CD4-positive, alpha-beta T cell (primary cell): ENCODE measurements at places on chromosomes 7 and 10. TPM values are rescaled to one million over a fixed set of nuclear protein-coding genes. Genes with fewer than 3 reads are reported as not detected.

Gene SSC4D
- not detected for total RNA-seq

Gene CDNF
- total RNA-seq, result 3.2 TPM

Gene CLCN1
- total RNA-seq, result not detected

Gene HYCC1
- 12.4 TPM for total RNA-seq

Gene PDZD7
- 3.1 TPM for total RNA-seq

Gene ELFN1
- total RNA-seq, result not detected

Gene CARD11
- total RNA-seq, result 122 TPM

Gene ZNF239
- total RNA-seq, result 0.59 TPM

Gene RAMP3
- not detected for total RNA-seq

Gene CPA1
- not detected for total RNA-seq

Gene LRMDA
- not detected for total RNA-seq

Gene CYP2C8
- total RNA-seq, result 0.30 TPM

DNA sequence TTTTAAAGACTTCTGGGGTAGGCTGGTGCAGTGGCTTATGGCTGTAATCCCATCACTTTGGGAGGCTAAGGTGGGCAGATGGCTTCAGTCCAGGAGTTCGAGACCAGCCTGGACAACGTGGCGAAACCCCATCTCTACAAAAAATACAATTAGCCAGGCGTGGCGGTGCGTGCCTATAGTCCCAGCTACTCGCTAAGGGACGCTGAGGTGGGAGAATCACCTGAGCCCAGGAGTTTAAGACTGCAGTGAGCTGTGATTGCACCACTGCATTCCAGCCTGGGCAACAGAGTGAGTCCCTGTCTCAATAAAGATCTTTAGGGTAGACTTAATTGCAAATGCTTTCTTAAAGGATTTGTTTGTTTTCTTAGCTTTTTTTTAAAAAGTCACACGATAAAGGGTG, 29.3 kb downstream of the PTPN12 start:
- no peak for DNase-seq

DNA sequence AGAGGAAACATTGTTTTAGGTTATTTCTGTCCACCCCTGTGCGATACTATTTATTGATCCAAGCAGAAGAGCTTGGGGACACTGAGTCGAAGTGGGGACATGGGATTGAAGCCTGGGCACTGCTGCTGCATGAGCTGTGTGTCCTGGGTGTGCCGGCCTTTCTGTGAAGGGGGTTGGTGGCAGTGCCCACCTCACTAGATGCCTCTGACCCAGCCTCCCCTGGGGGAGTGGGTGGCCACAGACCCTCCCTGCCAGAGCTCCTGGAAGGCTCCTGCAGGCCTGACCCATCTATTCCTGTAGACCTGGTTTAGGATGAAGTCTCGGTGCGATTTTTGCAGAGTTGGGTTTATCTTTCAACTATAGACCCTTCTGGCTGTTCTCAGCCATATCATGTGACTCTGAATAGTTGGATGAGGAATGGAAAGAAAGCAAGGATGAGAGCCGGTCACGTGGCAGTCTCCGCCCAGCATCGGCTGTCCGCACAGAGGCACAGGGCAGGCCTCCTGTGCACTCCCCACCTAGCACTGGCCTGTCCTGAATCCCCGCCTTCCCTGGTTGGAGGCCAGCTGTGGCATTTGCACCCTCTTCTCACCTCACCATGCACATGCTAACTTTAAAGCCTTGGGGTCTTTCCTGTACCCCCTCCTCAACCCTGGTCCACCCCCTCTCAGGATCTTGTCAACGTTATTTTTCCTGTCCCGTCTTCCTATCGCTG, 17.6 kb upstream of the SH2D4B start:
- DNase-seq, result no peak

DNA sequence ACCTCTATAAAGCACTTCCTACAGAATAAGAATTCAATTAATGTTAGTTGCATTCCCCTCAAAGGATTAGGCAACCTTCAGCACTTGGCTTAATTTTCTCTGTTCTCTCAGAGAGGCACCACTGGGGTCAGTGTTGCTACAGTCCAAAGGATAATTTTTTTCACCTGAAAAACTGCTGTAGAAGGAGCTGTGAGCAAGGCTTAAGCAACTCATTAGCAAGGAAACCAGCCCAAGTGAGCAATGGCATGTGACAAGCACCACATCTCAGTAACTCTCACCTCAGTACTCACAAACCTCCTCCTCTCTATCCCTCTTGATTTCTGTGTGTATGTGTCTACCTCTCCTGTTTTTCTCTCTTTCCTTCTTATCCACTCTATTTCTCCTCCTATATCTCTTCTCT, 55.9 kb downstream of the DGKI start:
- DNase-seq, result no peak

GRCh38 chr7:94941844-94942632, 34.6 kb downstream of the PPP1R9A start:
- DNase-seq, result no peak

GRCh38 chr7:77570330-77571011, 33.4 kb downstream of the PTPN12 start:
- DNase-seq, result no peak

GRCh38 chr7:106176414-106177299, 64.5 kb upstream of the SYPL1 start:
- DNase-seq, result peak; percentile 56

DNA sequence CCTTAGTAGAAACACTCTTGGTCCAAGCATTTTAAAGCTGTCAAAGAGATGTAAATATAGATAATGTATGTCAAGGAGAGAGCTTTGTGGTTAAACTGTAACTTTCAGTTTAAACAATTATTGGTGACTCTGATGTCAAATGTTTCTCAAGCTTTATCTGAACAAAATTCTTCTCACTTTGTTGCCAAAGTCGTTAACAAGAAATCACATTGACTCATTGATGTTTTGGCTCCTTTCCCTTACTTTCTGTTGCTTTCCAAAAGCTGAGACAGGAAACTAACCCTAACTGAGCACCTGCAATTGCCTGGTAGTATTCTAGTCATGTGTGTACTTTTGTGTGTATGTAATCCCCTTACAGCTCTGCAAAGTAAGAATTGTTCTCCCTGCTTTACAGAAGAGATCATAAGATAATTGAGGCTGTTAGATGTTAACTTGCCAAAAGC, 108.5 kb downstream of the CFTR start:
- DNase-seq, result no peak

- no peak for DNase-seq
These were observed 245.2 kb downstream of the ADAM12 start for GRCh38 chr10:126143117-126143516.

GRCh38 chr7:26078437-26079336, 73.3 kb upstream of the NFE2L3 start:
- DNase-seq, result peak; percentile 87

- no peak for DNase-seq
These were observed 708.7 kb downstream of the SUGCT start for GRCh38 chr7:40843338-40843985.

DNA sequence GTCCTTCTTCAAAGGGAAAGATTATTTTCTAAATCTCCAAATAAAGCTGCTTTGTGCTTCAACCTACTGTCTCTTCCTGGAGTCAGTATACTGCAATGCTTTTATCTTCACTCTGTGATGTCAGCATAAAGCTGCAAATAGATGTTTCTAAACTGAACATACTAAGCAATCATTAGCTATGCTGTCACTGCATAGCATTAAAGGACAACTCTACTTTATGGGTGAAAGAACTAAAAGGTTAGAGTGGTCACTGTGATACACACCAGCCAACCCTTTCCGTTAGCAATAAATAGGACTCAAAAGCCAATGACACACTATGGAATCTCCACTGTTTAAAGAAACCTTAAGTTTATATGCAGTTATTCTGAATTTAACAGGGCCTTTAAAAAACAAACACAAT, 1.8 kb downstream of the CCDC186 start:
- DNase-seq, result no peak

DNA sequence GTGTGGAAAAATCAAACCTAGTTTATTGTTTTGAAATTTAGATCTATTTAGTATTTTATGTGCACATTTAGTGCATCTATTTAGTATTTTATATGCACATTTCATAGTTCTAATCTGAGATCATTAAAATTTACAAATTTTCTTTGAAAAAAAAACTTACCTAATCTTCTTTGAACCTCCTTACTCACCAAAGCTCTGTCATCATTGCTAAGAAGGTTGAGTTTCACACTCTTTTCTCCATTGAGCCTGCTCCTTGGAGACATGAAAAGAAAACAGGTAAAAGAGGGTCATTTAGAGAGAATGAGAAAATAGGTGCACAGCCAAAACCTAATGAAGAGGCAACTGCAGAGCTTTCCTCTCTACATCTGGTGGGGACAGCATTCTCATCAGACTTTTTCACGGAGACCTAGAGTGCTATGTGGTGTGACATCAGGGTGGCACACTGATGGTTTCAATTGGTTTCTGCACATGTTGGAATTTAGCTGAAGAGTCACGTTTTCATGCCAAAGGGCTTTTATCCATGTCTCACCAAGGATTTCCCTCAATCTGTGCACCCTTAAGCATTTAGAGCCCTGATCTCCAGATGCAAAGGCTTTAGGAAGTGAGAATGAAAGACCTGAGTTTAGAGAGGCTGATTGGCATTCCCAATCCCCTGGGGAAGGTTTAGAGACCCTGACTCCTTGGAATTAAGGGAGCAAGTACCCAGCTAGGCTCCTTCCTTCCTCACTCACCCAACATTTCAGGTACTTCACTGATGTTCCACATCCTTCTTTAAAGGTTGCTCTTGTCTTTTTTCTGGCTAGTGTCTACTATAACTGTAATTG, 89.2 kb upstream of the CAPZA2 start:
- no peak for DNase-seq

- DNase-seq, result no peak
These were observed 73.6 kb upstream of the FAM20C start for GRCh38 chr7:118615-119391.

- no peak for DNase-seq
These were observed 37.2 kb upstream of the RTKN2 start for GRCh38 chr10:62305813-62306212.

- no peak for DNase-seq
These were observed 448.1 kb downstream of the SORCS1 start for GRCh38 chr10:106716381-106716780.

GRCh38 chr10:3709456-3710060, 75.5 kb downstream of the KLF6 start:
- DNase-seq, result no peak

DNA sequence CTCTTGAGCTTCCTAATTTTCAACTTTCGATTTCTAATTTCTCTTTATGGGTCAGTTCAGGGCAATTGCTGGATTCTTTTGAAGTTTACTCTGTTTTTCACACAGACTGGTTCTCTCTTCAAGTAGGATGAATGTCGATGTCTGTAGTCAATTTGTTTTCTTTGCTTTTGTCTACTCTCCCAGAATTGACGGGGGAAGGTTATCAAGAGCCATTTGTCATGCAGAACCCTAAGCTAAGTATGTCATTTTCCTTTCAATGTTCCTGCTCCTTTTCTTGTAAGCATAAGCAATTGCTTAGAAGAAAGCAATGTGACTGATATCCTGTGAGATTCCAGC, 53.7 kb downstream of the SLC39A12 start:
- no peak for DNase-seq

GRCh38 chr7:47572939-47573757, 8.8 kb downstream of the TNS3 start:
- DNase-seq, result no peak

DNA sequence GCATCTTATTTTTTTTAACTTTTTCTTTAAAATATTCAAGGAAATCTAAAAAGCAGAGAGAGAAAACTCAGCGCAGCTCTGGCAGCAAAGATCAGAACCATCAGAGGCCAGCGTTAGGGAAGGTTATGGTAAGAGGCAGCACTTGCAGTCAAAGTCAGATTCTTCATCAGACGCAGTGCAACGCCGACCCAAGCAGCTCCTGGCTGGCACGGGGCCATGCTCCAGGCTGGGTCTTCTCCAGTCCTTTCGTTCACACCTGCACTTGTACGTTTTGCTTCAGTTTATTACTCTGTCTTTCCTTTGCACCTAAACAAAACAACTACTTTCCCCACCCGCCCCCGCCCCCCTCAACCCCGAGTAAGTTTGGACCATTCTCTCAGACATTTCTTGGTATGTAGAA, 43.1 kb upstream of the SEC61G start:
- no peak for DNase-seq

DNA sequence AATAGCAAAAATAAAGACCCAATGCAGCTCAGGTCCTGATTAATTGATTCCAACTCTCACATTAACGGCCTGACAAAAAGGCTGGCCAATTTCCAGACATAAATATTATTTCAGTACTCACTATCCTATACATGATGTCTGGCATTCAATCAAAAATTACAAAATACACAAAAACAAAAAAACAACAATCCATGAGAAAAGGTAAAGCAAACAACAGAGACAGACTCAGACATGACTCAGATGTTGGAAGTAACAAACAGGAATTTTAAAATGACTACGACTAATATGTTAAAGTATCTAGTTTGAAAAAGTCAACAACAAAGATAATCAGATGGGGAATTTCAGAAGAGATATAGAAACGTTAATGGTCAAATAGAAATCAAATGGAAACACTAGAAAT, 152.8 kb downstream of the AMPH start:
- no peak for DNase-seq
